ENCODE measurements at places on chromosomes 1 and 21.

- no peak for DNase-seq
Measured at GRCh38 chr1:6726253-6726652, 24.6 kb upstream of the DNAJC11 start.

- DNase-seq: no peak
Measured at GRCh38 chr1:226047495-226047894, 15.0 kb upstream of the H3-3A start.

DNA sequence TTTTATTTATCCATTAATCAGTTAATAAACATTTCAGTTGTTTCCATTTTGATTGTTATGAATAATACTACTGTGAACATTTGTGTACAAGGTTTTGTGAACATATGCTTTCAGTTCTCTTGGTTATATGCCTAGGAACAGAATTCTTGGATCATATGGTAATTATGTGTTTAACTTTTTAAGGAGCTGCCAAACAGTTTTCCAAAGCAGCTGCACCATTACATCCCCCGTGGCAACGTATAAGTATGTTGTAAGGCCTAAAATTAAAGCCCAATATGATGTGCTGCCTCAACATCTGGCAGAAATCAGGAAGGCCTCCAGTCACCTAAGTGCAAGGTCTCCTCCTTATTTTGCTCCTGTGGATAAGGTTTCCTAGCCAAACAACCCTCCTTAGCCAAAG lies 235.6 kb upstream of the CACYBP start:
- DNase-seq: peak; percentile 17

DNA sequence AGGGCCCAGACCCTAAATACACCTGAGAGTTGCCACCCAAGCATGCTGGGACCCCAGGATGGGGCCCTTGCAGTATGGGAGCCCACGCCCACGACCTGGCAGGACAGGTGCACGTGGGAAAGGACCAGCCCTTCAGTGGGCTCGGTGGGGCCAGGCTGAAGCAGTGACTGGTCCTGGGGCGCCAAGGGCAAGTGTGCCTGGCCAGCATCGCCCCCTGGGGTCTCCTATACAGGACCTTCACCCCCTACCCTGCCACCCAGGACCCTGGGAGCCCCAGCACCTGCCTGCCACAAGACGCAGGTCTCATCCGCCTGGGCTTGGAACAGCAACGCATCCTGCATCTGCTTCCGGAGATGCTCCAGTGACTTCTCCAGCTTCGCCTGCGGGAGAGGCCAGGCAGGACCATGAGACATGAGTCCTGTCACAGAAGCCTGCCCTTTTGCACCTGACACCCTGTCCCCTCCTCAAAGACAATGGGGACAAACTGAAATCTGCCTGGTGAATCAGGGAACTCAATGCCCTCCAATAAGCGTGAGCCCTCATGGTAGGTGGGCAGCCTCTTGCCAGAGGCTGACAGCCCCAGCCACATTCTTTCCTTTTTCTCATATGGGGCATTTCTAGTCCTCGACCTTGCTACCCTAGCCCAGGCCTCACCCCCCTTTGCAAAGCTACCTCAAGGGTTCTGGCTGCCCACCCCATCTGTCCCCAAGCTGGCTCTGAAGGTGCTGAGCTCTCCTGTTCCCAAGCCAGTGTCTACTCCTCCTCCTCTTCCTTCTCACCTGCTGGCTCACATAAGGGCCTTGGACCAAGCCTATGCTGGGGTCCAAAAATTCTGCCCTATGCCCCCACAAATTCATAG lies 4.6 kb downstream of the TRIM11 start:
- no peak for DNase-seq

- DNase-seq: no peak
Measured at GRCh38 chr21:46393451-46393940, 65.2 kb upstream of the DIP2A start.

DNA sequence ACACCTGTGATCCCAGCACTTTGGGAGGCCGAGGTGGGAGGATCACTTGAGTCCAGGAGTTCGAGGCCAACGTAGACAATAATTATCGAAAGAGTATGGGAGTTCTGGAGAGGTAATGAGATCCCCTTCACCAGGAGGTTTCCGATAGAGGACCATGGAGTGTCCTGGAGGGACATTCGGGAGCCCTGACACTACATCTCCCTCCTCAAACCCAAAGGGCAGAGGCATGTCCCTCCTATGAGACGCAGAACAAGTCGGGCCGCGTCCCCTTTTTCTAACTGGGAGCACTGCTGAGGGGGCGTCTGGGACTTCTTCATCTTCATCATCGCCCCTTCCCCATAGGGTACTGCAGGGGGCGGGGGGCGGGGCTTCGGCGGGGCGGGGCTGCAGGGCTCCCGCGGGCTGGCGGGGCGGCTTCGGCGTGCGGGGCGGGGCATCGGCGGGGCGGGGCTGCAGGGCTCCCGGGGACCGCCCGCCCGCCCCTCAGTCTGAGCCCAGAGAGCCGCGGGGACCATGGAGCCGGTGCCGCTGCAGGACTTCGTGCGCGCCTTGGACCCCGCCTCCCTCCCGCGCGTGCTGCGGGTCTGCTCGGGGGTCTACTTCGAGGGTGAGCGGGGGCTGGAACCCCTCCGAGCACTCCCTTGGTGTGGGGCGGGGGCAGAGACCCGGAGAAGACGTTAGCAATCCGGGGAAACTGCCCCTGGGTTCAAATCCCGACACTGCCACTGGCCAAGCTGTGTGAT lies at the start of gene THEMIS2:
Gene THEMIS2, plus strand, starts transcription at position 486 of the 743 bp plus-strand sequence. Its CDS starts 28 bp downstream, at position 514.
- no peak for DNase-seq

DNA sequence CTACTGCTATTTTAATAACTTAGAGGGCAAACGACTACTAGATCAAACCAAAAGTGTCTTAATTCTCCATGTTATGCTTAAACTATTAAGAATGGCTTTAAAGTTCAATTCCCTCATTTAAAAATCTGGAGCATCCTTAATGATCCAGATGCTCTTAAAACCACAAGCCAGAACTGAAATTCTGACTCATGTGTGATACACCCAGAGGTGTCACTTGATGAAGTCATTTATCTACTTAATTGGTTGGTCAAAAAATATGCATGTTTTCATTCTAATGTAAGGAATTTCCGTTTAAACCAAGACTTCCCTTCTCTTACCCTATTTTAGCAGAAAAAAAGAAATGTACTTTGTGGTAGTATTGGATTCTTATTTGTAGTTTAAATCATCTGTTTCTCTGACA lies 1261.2 kb upstream of the B3GALT2 start:
- DNase-seq: no peak

- DNase-seq: peak; percentile 86
Measured at GRCh38 chr21:28822486-28823335, 170.0 kb downstream of the LTN1 start.

GRCh38 chr1:230426246-230427093 lies at the start of gene PGBD5:
TSS of gene PGBD5 (minus strand) at chr1:230426332. CDS start at chr1:230425928, 404 bp downstream.
- peak; percentile 83 for DNase-seq

DNA sequence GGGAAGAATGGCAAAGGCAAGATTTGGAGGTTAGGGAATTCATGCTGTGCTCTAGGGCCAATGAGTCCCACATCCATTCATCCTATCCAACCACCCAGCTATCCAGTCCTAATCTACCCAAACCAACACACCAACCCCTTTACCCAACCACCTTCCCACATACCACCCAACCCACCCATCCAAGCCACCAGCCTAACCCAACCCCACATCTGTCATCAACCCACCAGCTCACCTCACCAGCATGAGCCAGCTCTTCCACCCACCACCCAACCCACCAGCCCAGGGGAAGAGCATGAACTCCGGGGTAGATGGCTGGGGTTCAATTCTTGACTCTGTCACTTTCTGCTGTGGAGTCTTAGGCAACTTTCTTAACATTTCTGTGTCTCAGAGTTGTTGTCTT lies 35.9 kb upstream of the DISP3 start:
- no peak for DNase-seq

DNA sequence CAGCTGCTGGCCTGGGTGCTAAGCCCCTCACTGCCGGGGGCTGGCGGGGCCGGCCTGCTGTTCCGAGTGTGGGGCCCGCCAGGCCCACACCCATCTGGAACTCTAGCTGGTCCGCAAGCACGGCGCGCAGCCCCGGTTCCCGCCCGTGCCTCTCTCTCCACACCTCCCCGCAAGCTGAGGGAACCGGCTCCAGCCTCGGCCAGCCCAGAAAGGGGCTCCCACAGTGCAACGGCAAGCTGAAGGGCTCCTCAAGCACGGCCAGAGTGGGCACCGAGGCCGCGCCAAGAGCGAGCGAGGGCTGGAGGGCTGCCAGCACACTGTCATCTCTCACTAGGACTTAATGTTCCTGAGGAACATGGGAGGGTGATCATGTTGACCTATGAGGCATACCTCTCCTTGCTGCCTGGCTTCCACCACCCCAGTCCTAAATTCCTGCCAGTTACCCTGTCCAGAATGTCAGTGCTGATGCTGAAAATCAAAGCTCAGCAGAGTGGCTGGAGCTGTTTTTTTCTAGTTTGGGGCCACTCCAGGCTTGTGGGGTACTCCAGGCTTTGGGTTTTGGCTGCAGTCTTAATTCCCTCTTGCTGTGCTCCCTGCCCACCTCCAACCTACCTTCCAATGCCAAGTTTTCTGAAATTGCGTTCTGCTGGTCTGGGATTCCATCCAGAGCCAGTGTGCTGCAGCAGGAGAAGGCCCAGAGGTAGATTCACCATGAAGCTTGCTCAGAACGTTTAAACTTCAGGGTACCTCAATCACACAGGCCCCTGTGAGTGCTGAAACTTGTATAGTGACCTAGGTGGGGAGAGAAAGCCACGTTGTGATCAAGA lies 44.2 kb upstream of the LPGAT1 start:
- DNase-seq: no peak

- DNase-seq: no peak
Measured at GRCh38 chr1:247118946-247119446, 14.8 kb upstream of the ZNF669 start.

DNA sequence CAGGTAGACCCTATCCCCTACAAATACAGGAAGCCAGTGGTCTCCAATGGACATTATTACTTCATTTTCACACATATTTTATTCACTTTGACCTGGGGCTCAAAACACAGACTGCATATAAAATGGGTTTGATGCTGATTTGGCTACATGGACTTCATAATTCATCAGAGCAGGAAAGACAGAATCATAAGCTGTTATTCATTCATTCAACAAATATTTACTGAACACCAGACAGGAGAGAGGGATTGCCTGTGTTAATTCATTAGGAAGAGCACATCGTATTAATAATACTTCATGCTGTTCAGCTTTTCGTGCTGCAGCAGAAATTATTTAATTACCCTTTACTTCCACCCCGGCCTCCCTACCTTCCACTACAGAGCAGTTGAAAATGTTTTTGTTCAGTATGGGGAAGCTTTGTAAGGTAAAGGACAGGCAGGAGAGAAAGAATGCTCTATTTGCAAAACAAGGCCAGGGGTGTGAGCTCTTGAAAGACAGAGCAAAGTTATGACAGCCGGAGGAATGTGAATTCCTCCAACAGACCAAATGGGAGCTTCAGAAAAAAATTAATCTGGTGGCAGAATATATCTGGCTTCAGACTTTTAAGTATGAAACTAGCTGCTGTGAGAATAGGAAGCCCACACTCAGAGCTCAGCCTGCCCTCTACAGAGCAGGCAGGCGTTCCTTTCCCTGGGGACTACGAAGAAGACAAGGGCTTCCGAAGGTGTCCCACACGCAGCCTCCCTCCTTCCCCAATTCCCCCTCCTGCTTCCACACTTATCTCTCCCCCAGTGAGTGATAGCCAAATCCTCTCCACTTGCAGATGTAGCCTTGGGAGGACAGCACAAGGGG lies 58.0 kb downstream of the MDM4 start:
- DNase-seq: no peak

GRCh38 chr1:8420318-8420717 lies 102.4 kb downstream of the SLC45A1 start:
- no peak for DNase-seq

GRCh38 chr1:40143891-40144575 lies 17.2 kb upstream of the RLF start:
- DNase-seq: peak; percentile 62

DNA sequence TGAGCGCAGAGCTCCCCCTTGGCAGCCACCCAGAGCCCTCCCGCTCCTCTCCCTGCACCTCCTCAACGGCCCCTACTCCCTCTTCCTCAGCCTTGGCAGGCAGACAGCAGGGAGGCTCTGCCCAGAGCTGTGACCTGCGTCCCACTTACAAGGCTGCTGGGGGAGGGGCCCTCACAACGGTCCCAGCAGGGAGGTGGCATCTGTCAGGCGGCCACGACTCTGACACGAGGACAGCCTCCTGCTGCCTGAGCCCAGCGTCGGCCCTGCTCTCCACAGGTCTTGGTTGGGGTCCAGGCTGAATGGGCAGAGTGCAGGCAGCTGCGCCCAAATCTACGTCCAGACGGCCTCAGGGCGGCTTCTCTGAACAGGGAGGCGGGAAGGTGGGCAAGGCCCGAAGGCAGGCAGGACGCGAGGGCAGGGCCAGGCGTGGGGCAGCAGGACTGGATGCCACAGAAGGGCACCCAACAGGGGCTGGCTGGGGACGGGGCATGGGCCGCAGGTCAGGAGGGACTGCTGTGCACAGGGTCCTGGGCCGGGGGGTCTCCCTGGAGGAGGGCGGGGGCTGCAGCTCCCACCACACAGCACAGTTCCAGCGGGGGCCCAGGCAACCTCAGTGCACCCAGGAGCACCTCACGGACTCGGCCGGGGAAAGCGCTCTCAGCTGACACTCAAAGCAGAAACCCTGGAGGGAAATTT lies 7.5 kb downstream of the SLC19A1 start:
- DNase-seq: peak; percentile 83

GRCh38 chr1:217948741-217949140 lies 317.6 kb downstream of the SPATA17 start:
- no peak for DNase-seq

GRCh38 chr1:33161061-33161681 lies 20.7 kb downstream of the TRIM62 start:
- DNase-seq: peak; percentile 84

- DNase-seq: no peak
Measured at GRCh38 chr21:42404539-42404938, 837 bp downstream of the UBASH3A start.

DNA sequence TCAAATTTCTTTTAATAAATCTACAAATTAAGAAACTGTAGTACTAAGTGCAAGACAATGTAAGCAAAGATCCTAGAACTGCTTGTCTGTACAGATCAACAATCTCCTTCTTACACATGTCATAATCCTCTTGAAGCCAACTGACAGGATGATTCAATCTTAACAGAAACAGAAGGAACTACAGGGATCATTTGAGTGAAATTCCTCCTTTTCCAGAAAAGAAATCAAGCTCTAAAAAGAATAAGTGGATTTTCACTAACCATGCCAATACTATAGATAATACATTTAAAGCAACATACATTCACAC lies 53.2 kb downstream of the RAB3GAP2 start:
- DNase-seq: no peak

DNA sequence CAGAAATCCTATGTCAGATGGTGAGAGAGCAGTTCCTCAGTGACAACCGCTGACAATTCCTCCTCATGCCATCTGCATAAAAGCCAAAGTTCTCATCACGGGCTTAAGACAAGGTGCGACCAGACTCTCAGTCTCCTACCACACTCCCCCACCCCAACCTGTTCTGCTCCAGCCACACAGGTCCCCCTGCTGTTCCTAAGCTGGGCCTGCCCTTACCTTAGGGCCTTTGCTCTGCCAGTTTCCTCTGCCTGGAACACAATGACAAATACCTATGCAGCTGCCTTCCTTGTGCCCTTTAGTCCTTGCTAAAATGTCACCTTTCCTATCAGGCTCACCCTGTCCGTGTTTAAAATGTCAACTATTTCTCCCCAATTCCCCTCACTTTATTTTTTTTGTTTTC lies 382.2 kb downstream of the NTNG1 start:
- no peak for DNase-seq

GRCh38 chr1:48803474-48803873 lies 26.8 kb upstream of the BEND5 start:
- no peak for DNase-seq

- no peak for DNase-seq
Measured at GRCh38 chr21:44483288-44484237, 28.3 kb downstream of the LRRC3 start.

GRCh38 chr1:30726773-30727684 lies 3.6 kb upstream of the MATN1 start:
- DNase-seq: no peak

Measured in right lung (tissue), 10 donors.